ENCODE measurements at places on chromosomes 7 and 10.

DNA sequence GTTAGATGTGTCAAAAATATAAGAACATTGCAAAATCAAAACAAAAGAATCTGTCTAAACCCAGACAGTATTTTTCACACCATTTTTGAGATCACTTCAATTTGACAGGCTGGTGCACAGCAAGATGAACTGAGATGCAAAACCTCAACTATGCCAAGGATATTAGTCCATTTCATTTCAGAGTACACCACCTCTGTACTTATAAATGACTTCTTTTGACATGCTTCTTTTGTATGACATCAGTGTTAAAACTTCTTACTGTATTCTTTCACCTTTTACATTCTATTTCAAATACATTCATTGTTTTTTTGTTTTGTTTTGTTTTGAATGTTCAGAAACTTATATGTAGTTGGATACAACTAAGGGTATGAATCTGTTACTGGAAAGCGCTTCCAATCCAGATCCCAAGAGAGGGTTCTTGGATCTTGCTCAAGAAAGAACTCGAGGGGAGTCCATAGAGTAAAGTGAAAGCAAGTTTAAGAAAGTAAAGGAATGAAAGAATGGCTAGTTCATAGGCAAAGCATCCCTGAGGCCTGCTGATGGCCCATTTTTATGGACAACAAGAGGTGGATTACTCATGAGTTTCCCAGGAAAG is 23.5 kb upstream of the GPR141 start:
- no peak for DNase-seq

GRCh38 chr7:45663167-45663921 is 89.2 kb downstream of the ADCY1 start:
- no peak for DNase-seq

DNA sequence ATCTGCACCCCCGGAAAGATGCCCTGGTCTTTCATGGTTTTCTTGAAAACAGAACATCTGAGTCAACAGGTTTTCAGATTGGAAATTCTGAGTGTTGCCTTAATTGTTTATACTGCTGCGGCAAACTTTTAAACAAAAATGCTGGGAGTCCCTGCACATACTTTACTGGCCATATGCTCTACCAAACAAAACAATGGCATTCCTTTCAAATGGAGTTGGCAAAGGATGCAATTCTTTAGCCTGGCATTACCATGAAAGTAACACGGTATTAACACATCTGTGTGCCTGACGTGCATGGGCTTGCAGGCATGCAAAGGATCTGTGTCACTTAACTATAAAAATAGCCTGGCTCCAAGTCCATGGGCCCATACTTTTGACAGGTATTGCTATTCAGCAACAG is 4.2 kb downstream of the INHBA start:
- DNase-seq, result no peak

DNA sequence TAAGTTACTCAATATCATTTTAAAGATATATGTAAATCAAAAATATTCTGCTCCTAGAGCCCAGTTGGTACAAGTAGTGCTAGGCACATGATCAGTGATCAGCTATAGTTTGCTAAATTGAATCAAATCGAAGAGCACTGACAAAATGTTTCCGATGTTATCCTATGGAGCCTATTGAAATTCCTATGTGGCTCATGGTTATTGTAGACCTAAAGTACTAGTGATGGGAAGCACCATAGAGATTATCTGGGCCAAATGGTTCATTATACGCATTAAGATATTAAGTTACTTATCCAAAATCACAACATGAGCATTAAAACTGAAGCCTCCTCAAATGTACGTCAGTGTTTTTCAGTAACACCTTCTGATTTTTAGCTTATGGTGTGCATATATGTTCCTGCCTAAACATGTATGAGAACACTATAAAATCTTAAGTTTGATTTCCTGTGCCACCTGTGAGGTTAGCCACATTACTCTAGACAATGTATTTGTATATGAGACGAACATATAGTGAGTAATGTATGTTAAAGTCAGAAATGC is 103.2 kb downstream of the IQUB start:
- DNase-seq, result no peak

DNA sequence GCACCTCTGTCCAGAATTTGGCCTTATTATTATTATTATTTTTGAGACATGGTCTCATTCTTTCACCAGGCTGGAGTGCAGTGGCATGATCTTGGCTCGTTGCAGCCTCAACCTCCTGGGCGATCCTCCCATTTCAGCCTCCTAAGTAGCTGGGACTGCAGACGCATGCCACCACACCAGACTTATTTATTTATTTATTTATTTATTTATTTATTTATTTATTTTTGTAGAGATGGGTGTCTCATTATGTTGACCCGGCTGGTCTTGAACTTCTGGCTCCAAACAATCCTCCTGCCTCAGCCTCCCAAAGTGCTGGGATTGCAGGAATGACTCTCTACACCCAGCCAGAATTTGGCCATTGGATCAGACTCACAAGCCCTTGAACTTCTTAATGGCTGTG is 6.4 kb downstream of the BLNK start:
- DNase-seq, result no peak

GRCh38 chr7:144517749-144518148 is 114.3 kb upstream of the NOBOX start:
- DNase-seq, result no peak

- no peak for DNase-seq
These were observed 376.6 kb downstream of the PLXNA4 start for GRCh38 chr7:132199626-132200025.

GRCh38 chr7:55092186-55092974 is 73.6 kb downstream of the EGFR start:
- no peak for DNase-seq

DNA sequence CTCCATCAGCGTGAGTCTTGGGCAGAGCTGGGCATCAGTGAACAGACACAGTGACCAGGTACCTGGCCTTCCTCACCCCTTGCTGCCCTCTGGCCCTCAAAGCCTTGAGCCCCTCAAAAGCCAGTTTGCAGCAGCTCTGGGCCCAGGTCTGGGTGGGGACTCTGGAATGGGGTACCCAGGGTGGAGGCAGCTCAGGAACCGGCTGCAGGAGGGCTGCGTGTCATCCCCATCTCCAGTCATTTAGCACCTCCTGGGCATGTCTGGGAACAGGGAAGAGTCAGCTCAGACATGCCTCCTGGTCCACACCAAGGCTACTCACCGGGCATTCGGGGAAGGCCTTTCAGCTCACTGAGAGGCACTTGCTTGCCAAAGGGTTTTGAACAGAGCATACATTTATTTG is 503.3 kb downstream of the TCERG1L start:
- DNase-seq, result no peak

DNA sequence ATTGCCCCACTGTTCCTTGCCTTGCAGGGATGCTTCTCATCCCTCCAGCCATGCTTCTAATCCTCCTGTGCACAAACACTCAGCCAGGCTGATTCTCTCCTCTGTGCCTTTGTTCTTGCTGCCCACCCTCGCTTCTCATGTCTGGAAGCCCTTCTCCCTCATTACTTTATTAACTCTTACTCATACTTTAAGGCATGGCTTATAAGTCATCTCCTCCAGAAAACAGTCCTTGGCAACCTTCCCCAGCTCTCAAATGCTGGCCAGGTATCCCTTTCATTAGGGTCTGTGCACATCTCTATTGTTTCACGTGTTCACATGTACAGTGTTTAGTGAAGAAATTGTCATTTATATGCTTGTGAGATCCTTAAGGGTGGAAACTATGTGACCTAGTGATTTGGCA is 62.9 kb downstream of the ITGB8 start:
- DNase-seq, result no peak

DNA sequence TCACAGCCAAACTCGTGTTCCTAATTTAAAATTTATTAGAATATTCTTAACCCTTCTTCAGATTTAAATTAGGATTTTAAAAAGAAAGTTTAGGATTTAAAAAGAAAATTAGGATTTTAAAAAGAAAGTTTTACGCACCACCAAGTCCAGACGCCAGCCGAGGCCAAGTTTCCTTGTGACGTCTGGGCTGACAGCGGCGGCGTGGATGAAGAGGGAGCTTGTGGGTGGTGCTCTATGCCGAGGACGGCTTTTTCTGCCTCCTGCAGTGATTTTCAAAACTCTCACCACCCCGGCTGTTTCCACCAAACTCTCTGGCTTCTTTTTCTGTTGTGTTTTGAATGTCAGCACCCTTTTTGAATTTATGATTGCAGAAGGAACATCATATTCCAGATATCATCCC is 252.9 kb downstream of the DNAJB6 start:
- no peak for DNase-seq

DNA sequence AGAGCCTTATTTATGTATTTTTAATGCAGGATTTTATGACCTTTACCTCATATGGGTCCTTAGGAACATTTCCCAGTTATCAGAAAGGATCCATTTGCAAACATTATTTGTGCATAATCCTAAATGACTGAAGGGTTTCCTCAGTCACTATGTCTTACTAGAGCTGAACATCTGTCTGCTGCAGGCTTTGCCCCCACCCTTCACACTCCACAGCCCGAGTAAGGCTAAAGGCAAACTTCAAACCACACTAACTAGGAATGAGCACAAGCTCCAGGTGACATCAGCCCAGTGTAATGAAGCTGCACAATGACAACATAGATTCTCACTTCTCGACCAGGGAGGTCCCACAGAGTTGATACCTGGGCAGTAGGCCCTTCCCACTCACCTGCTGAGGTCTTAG is 491.3 kb upstream of the MKI67 start:
- DNase-seq, result no peak

DNA sequence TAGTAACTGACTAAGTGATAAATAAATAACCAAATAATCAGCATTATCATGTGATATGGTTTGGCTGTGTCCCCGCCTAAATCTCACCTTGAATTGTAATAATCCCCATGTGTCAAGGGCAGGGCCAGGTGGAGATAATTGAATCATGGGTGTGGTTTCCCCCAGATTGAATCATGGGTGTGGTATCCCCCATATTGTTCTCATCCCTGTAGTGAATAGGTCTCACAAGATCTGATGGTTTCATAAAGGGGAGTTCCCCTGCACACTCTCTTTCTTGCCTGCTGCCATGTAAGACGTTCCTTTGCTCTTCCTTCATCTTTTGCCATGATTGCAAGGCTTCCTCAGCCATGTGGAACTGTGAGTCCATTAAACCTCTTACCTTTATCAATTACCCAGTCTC is 72.1 kb upstream of the NRP1 start:
- DNase-seq, result no peak

DNA sequence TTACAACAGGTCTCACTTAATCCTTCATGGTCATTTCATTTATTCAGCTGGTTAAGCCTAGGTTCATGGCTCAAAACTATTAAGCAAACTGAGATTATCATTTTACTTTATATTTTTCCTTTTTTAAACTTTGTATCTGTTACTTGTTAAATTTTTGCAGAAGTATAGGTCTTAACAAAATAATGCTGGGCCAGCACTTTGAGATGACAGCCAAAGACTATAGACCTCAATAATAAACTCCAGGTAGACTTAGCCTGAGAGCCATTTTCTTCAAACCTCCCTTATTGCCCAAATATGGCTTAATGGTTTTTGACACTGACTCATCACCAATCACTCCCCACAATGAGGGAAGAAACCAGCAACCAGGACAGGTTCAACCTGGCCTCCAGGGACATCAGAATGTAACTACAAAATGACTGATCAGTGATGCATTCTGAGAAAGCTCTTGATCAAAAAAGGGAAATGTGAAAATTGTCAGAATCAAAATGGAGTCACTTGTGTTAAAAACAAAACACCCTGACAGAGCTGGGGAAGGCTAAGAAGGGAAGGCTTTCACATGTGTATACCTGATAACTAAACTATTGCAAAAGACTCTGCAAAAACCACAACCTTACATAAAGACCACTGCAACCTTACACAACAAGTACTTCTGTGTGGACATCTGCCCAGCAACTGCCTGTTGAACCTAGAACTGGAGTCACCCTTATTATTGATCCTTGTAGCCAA is 2.1 kb upstream of the CCDC126 start:
- no peak for DNase-seq

DNA sequence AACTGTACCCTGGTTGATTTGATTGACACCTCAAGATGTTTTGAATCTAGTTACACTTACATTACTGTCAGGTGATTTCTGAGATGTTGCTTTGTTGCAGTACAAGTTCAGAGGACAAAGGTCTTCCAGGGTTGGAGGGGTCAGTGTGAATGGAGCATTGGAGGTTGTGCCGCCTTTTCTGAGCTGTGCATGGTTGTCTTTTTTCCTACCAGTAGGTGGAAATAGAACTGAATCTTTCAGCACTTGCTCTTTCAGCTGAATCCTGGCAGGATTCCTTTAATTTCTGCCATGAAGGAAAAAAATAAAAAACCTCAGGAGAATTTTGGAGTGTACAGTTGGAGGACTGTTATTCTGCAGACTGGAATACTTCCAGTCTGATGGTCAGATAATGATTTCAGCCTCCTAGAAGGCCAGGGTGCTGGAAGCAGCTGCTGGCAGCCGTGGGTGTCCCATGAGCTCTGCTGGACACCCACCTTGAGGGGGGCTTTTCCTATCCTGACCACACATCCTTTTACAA is 82.7 kb downstream of the PLCE1 start:
- no peak for DNase-seq

GRCh38 chr7:23261843-23262452 is 15.4 kb downstream of the GPNMB start:
- DNase-seq, result no peak

GRCh38 chr10:42875798-42876341 is 93.3 kb downstream of the BMS1 start:
- DNase-seq, result no peak

- DNase-seq, result no peak
These were observed 136.5 kb downstream of the CNNM2 start for GRCh38 chr10:103054621-103055020.

DNA sequence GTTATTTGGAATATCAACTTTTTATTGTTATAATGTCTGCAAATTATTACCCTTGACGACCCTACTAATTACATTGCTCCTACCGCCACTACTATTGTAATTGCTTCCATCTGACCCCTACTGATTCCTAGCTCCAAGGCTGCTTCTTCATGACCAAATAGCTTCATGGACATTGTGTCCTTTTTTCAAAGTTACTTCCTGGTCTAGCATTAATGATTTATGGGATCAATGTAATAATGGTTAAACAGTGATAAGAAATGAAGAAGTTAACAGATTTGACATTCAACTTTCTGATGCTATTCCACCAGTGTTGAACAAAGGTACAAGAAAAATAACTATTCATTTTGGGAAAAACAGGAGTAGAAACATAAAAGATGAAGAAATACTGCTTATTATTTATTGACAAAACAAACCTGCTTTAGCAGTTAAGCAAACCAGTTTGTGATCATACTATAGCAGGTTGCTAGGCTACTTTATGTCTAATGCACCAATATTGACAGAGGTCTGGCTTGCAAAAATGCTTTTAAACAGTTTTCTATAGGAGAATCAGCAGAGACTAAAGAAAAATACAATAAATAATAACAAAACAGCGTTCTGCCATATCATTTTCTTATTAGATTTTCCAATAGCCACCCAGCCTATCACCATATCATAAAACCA is 125.8 kb downstream of the PCLO start:
- DNase-seq, result no peak

- DNase-seq, result no peak
These were observed 175.3 kb downstream of the MDFIC start for GRCh38 chr7:115097175-115097671.

All from stimulated activated CD4-positive, alpha-beta T cell treated with anti-CD3 and anti-CD28 coated beads, Interleukin-1b, Interleukin-23, amount 100 ng/mL, for 1 hour (primary cell).